Fibroblast of skin of left biceps (primary cell): ENCODE measurements at places on chromosomes 2 and 18.

DNA sequence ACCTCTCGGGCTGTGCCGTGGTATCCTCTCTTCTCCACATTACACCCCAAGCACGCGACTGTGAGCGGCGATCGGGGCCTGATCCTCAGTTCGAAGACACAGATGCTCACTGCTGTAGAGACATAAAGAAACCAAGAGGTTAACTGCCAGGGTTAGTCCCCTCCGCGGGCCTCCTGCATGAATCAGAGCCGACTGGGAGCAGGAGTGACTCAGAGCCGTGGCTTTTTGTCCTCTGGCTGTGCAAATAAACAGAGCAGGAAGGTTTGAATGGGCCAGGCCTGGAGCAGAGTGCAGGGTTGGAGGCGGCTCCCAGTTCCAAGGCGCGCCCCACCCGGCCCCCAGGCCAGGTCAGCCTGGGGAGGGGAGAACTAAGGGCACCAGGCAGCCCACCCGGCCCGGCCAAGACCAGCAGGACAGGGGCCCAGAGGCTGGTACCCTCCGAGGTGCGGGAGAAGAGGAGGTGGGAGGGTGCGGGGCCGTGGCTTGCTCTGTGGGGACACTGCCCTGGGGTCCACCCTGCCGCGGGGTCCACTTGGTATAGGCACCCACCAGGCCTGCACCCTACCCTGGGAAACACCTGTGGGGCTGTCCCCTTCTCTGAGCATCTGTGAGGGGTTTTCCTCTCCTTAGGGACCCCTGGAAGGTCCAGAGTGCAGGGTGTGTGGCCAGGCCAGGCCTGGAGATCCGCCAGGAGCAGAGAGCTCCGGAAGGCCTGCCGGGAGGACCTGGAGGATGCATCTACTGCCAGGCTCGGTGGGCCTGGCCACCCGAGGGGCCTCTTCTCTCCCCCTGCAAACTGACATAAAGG is 16.5 kb downstream of the TWIST2 start:
- DNase-seq, result peak; percentile 97

- no peak for DNase-seq
These were observed 16.4 kb upstream of the THADA start for GRCh38 chr2:43611987-43612894.

DNA sequence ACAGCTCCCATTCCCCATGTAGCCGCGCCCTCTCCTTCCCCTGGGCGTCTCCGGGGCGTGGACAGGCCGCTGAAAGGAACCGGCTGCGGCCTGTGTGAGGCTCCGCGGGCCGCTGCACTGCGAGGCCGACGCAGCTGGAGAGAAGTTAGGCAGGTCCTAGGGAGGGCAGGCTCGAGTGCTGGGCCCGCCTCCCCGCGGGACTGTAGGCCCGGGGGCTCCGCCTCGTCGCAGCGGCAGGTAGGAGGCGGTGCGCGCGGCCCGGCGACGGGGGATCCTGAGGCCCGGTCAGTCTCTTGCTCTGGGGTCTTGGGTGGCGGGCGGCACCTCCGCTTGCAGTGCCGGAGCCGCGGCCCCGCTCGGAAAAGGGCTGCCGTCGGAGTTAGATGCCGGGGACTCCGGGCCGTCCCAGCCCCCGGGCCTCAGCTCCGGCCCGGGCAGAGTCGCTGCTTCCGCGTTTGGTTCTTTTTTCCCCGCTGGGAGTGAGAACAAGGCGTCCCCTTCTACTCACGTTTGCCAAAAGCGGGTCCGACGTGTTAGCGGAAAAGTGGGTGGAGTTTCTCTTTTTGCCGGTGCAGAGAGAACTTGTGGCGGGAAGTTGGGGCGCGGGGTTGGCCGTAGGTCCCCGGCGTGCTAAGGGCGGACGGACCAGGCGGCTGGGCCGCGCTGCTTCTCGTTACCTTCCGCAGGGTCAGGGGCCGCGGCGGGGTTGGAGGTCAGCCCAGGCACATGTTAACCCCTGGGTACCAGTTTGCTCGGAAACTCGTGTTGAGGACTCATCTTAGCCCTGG is at the start of gene VRK2:
Gene VRK2, plus strand, starts transcription at position 222 of the 788 bp plus-strand sequence. CDS start 2,026 bp downstream, outside the sequence.
- peak; percentile 64 for DNase-seq

DNA sequence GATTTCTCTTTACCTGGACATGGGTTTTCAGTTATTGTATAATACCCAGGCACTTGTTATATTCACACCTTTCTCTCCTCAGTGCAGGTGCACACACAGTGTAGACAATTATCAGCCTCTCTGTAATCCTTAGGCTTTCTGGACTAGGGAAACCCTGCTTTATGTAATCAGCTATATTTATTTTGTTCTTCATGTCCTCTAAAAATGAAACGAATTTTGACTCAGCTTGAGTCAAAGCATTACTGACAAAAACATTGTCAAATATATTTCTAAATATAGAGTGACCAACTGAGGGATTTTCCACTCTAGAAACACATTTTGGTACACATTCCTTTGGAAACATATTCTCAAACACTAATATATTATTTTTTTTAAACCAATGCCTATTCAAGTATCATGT is 144.8 kb upstream of the GULP1 start:
- DNase-seq, result no peak

GRCh38 chr2:156325688-156326525 is 6.6 kb downstream of the NR4A2 start:
- DNase-seq, result no peak

DNA sequence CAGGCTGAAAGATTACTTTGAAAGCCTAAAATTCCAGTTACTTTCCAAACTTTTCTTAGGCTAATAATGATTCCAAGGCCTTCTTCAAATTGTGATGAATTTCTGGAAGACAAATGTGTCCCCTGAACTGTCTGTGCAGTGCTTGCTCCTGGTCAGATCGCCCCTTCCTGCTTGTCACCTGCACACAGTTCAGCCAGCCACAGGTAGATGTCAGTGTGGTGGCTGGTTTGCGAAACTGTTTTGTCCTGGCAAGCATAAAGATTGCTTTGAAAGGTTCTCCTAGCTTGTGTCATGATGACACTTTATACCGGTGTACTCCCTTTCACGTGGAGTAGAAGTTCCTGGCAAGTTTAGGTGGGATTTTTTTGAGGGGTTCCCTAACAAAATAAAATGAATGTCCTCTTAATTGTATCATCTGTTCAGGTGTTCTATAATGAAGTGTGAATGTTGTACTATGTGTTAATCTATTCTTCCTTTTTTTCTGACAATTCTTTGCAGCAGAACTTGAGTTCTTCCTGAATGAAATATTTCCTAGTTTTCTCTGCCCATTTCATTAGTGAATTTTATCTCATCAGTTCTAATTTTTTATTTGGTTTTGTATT is 298.8 kb downstream of the ZNF407 start:
- no peak for DNase-seq

DNA sequence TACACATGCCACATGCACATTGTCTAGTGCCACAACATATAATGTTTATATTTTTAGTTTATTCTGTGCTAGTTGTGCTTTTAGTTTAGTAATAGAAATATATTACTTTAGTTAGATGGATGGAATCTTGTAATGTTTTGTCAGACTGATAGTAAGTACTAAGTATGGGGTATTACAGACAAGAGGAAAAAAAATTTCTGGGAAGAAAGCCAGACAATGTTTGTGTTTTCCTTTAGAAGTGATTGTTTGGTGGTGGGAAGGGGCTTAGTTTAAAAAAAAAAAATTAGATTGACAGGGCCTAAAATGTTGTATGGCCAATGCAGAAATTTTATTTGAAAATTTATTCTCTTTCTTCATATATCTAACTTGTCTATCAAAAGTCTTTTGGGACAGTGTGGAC is 37.8 kb downstream of the ACVR2A start:
- DNase-seq, result no peak

DNA sequence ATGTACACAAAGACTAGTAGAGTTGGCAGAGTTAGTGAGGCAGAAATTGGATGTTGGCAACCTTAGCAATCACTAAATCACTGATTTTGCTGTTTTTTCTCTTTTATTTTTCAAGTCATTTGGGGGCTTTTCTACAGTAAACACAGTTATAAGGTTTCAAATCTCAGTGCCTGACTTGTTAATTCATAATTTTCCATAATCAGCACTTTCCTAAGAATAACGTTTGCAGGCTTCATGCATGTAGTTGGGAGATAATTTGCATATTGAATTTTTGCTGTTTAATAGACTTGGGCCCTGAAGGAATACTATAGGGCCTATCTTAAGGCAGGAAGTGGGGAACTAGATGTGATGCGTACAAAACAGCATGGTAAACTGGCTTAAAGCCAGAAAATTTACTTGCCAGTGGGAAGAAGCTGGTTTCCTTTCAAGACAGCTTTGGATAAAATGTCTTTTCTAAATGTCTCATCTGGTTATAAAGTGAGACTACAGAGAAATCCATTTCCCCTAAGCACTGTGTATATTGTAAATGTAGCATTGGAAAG is 127.2 kb upstream of the SMIM21 start:
- DNase-seq, result no peak

DNA sequence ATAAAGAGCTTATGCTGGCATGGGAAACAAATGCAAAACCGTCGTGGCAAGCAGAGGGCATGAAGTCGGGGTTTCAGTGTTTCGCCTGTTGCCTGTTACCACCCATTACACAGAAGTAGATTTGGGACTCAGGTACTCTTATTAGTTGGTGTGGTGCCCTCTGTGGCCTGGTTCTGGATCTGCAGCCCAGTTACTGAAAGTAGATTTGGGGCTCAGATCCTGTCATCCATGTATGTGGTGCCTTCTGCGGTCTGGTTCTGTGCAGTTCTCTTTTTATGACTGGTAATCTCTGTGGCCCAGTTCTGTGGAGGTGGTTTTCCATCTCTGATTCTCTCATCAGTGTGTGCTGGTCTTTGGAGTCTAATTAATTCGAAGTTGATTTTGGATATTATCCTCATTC is 45.2 kb downstream of the ADNP2 start:
- no peak for DNase-seq

- DNase-seq, result no peak
These were observed 159.5 kb downstream of the TNS1 start for GRCh38 chr2:217843324-217843723.
